ENCODE measurements at places on chromosomes 11 and 22.
A peak's percentile ranks its signal among the peaks of the same experiment; 100 is the strongest.

DNA sequence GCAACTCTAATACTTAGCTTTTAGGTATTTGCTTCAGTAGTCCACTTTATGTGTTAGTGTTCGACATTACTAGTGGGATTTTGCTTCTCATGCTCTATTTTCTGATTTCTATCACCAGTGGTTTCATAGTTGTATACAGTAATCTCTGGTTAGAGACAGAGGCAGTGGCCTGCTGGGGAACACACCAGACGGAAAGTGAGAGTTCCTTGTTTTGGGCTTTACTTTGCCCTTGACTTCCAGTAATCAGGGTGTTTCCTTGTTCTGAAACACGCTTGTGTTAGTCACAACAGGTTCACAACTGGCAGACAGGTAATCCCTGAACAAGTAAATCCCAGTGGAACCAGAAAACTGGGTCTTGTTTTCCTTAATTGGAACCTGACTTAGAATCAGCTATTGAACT lies 56.0 kb downstream of the PACS1 start:
- DNase-seq = no peak

DNA sequence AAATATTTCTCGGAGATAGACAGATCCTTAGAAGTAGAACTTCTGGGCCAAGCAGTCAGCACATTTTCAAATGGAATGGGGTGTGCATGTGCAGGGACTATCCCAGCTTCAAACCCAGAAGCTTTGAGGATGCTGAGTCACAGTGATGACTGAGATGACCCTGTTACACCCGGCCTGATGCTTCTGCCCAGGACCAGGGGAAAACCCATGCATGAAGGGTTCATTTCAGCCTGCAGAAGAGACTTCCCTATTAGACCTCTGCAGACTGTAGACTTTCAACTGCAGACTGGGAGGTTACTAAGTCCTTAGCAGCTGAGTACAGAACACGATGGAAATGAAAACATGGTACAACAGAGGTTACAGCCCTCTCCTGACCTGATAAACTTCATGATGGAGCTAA lies 3.6 kb upstream of the OR2AT4 start:
- no peak for DNase-seq

DNA sequence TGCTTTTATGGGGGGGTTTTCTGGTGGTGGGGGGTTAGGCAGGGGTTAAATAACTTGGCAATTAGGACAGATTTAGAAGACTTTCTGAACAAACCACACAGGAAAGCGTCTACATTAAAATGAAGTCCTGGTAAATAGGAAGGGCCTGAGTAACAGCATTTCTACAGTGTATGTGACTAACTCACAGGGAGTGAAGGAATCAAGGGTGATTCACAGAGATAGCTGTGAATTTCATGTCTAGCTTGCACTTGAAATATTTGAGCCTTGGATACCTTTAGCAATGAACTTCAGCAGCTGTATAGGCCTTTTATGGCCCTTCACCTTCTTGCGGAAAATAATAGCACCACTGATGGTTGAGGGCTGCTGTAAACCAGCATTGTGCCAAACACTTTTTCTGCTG lies 26.1 kb upstream of the LDHA start:
- no peak for DNase-seq

GRCh38 chr11:11620173-11620920 lies 1.5 kb downstream of the GALNT18 start:
- no peak for DNase-seq

DNA sequence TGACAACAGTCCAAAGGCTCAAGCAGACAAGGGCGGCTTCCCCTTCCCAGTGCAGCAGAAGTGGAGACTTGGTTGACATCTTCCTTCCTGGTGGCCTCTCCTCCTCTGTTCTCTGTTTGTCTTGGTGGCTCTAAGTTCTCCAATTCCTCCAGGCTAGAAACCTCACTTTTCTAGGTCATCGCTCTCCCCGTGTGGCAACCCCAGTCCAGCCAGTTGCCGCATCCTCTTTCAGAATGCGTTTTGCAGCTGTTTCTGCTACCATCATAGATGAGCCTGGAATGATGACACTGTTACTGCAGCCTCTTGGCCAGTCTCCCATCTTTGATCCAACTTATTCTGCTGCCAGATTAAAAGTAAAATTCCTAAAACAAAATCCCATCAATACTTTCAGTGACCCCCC lies 201.5 kb downstream of the TRIM29 start:
- no peak for DNase-seq

- DNase-seq = no peak
Observed at GRCh38 chr11:81895258-81895657, 838.4 kb downstream of the FAM181B start.

GRCh38 chr11:134347441-134347840 lies 15.7 kb downstream of the GLB1L2 start:
- DNase-seq = no peak

DNA sequence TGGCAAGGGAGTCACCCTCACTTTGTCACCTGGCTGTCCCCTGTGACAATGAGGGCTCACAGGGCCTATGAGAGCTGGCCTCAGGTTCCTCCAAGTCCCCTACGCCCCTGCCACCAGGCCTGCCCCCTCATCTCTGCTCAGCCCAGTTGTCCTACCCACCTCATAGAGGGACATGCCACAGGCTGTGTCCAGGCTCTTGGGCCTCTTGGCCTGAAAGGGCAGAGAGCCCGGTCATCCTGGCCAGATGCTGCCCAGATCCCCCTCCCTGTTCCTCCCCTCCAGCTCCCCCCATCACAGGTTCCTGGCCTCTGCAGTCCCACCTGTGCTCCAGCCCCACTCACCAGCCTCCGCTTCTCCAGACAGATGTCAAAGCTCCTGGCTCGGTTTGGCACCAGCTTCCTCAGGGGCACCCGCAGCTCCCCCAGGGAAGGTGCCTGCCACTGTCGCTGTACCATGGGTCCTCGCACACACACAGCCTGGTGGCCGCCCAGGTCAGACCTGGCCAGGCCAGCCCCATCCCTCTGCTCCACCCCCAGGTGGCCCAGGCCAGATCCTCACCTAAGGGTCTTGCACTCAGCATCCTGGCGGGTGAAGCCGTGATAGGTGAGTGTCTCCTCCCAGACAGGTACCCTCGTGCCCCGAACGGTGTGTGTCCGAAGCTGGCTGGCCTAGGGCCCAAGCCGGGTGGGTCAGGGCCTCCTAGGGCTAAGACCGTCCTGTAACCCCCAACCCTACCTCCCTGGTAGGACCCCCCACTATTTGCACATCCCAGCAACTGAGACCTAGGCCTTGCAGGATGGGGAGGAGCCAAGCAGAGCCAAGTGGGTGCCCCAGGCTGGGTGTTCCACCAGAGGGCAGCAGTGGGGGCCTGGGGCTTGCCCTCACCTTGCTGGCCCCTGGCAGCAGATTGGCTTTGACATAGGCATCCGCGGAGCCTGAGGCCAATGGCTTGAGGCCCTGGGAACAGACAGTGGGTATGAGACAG lies 8.3 kb downstream of the NDUFV1 start:
- DNase-seq = no peak

DNA sequence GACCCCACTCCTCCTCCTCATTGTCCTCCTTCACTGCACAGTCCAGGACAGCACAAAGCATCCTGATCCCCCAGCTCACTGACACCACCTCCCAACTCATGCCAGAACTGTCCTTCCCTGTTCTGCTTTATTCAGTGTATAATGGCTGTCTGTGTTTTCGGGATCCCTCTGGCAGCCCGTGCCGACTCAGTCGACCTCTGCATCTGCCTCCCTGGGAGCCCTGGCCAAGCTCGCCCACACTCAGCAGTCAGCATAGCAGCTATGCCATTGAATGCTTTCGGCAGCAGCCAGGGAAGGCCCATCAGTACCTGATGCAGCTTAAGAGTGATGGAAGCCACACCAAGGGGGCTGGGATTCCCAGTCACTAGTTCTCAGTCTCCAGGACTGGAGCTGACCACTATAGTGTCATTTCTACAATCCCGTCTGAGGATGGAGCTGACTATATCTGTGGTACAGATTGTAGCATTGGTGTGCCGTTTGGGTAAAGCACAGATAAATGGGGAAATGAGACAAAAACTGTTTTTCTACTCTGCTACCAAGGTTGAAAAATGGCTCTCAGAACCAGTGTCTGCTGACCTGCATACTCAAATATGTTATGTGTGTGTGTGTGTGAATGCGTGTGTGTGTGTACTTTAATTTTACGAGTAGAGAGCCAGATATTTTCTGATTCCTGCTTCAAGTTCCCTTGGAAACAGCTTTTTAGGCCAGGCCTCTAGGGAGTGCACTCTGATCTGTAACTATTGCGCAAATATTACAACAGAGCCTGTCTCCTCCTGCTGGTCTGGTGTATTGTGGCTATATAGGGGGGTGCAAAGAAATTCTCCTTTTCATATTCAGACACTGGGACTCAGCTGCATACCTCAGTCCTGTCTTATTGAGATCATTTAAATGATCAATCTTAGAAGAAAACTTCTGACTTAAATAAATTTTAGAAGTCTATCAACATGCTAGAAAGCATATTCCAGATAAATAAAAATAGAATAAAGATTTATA lies 78.8 kb upstream of the TOP3B start:
- no peak for DNase-seq

GRCh38 chr11:15291885-15292284 lies 177.2 kb downstream of the INSC start:
- no peak for DNase-seq

- no peak for DNase-seq
Observed at GRCh38 chr11:116782728-116783127, 5.1 kb downstream of the ZPR1 start.

DNA sequence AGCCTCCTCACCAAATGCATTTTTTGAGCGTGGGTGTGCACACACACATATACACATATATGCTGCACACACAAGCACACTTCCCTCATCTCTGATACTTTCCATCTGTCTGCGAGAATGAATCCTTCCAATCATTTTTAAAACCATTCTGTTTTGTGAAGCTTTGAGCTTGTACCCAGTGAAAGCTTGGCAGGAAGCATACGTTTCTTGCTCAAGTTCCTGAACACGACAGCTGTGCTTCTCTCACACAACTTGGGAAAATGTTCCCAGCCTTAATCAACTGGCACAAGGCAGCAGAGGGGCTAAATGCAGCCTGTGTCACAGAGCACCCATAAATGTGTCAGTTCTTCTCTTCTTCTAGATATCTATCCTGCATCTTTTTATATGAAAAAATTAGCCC lies 524.0 kb upstream of the KIRREL3 start:
- DNase-seq = no peak

DNA sequence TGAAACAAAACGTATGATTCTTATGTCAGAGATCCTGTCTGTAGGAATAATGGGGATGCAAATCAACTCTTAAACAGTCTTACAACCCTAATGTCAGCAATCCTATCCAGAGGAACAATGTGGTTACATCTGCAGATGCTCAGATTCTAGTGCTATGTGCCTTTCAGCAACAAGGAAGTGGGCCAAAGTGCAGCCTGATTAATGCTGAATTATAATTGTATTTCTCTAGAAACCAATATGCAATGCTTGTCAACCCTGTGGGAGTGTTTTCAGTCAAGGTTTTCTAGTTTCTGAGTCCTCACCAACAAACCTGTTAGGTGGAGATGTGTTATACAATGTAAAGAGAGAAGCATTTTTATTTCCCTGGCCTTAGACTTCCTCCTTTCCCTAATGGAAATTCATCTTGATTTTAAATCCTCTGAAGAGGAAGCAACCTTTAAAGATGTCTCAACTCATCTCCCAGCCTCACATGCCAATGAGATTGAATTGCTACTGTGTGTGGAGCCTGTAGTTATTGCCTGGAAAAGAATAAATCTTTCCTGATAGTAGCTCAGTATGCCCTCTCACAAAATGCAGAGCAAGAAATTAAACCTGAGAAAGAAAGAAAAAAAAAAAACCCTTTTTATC lies 26.2 kb upstream of the TMEM123 start:
- DNase-seq = no peak

DNA sequence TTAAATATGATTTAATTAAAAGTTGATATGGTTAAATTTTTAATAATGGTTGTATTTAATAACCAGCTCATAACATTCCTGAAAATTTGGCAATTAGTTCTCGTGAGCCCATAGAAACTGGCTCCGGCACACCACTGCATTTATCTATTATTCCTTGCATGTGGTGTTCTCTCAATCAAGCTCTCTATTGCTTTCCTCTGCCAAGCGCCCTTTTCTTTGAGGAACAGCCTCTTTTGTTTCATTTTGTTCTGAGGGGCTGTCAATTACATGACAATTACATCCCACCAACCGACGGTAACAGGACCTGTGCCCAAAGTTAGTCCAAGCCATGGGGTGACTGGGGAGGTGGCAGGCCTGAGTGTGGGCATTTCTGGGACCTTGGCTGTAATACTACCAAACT lies 8.1 kb downstream of the C11orf91 start:
- DNase-seq = no peak

DNA sequence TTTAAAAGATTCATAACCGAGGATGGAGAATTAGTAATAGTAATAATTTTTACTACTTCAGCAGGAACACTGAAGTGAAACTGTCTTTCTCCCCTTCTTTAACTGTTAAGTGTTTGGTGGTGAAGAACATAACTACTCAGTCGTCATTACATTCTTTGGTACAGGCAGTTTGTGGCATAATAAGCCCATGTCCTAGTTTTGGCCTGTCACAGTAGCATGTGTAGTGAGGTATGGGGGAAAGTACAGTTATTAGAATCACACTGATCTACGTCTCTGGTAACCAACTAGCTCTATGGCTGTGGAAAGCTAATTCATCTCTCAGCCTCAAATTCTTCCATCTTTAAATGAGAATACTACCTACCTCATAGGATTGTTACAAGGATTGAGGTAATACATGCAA lies 71.8 kb downstream of the RBFOX2 start:
- no peak for DNase-seq

- no peak for DNase-seq
Observed at GRCh38 chr11:3684129-3684818, 13.1 kb upstream of the CHRNA10 start.

- DNase-seq = no peak
Observed at GRCh38 chr22:39361496-39361895, 11.7 kb downstream of the SYNGR1 start.

GRCh38 chr11:68855205-68855981 lies 13.7 kb upstream of the CPT1A start:
- no peak for DNase-seq

- no peak for DNase-seq
Observed at GRCh38 chr11:76175783-76176182, 30.5 kb downstream of the WNT11 start.

- DNase-seq = peak; percentile 26
Observed at GRCh38 chr11:81987829-81988472, 745.7 kb downstream of the FAM181B start.

- no peak for DNase-seq
Observed at GRCh38 chr22:49850959-49851802, 2.5 kb upstream of the ZBED4 start.

DNA sequence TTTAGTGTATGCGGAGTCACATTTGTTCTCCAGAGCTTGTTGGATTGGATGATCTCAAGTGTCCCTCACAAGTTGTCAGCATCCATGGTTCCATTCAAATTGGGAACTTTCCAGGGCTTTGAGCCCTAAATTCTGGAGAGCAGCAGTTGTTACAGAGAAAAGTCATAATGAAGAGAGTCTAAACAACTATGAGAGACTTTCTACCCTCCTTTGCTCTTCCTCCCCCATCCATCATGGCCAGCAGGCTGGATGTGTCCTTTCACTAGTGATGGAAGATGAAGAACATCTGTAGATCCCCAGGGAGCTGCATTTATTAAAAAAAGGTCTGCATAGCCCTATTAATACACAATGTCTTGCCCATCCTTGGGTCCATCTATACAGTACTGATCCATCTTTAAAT lies 129.6 kb upstream of the TIMP3 start:
- DNase-seq = no peak
